Panc1 (cell line): ENCODE measurements at places on chromosomes 5 and 9.

GRCh38 chr5:16625096-16625495 lies 8.3 kb upstream of the RETREG1 start:
- no peak for DNase-seq

DNA sequence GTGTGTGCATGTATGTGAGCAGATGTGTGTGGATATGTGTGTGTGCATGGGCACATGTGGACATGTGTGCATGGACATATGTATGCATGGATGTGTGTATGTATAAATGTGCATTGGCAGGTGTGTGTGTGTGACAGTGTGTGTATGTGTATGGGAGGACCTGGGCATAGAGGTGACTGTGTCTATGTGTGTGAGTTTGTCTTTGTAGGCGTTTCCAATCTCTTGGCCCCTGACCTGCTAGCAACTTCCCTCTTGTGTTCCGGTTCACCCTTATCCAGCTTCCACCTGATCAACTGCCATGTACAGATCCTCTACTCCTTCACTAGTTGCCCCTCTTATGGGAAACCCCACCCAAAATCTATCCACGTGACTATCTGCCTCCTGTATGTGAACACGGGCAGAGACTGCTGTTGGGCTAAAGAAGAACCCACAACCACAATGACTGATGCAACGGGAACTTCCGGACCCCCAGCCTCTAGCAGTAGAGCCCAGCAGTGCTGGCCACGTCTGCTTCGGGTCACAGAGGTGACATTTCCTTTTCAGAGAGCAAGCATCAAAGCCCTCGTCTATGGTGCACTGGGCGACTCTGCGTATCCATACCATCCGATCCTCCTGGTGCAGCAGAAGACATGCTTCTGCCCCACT lies 24.9 kb upstream of the GADD45G start:
- DNase-seq = no peak

DNA sequence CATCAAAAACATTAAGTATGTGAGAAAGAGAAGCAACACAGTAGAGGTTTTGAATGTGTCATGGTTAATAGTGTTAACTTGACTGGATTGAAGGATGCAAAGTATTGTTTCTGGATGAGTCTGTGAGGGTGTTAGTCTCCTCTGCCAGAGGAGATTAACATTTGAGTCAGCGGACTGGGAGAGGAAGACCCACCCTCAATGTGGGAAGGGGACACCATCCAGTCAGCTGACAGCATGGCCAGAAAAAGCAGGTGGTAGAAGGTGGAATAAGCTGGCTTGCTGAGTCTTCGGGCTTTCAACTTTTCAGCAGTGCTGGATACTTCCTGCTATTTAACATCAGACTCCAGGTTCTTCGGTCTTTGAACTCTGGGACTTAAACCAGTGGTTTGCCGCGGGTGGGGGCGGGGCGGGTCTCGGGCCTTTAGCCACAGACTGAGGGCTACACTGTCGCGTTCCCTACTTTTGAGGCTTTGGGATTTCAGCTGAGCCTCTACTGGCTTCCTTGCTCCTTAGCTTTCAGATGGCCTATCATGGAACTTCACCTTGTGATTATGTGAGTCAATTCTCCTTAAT lies 309.9 kb upstream of the ST8SIA4 start:
- DNase-seq = no peak

DNA sequence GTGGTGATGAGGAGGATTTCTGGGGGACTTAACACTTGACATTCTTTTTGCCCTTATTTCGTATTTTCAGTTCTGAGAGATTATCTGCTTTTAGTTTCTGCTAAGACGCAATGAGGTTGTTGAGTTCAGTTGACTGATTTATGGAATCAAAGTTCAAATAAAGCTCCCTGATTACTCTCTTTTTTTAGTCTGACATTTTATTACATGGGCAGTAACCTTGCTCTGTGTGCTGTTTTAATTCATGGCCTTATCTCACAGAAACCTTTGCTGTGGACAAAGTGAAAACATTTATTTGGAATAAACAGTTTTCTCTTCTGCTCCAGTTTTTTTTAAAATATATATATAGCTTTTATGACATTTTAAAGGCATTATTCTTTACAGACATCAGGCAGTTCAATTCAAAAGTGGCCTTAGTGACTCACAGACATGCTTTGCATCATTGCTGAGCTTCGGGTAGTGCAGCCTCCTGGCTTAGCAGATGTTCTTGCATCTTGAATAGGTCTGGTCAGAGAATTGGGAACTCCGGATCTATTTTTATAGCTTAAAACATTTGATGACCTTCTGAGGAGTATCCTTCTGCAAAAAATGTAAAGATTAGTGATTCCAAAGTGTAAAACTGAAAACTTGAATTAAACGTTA lies 162.9 kb downstream of the FAM170A start:
- DNase-seq = no peak

GRCh38 chr5:108617467-108618435 lies 129.9 kb upstream of the FER start:
- DNase-seq = no peak

GRCh38 chr9:113564498-113565237 lies 101.1 kb downstream of the RGS3 start:
- no peak for DNase-seq

- DNase-seq = no peak
Measured at GRCh38 chr5:80324912-80325311, 5.1 kb downstream of the SPZ1 start.

GRCh38 chr5:126521130-126521529 lies 73.9 kb downstream of the ALDH7A1 start:
- no peak for DNase-seq
